ENCODE measurements at places on chromosomes 2 and 18. TPM values are rescaled to one million over a fixed set of nuclear protein-coding genes. Genes with fewer than 3 reads are reported as not detected.

GRCh38 chr2:218369330-218369729 is 12.7 kb downstream of the CATIP start:
- DNase-seq, result no peak

- no peak for DNase-seq
Observed at GRCh38 chr2:132813422-132813821, 143.4 kb upstream of the LYPD1 start.

DNA sequence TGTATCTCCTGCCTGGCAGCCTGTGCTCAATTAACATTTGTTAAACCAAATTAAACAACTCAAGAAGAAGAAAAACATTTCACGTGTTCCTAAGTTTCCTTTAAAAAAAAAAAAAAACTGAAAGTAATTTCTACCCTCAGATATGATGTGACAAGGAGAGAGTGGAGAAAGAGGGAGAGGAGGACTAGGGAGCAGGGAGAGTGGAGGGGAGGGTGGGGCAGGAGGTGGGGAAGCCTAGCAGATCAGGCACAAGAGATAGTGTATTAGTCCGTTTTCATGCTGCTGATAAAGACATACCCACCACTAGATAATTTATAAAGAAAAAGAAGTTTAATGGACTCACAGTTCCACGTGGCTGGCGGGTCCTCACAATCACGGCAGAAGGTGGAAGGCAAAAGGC is 46.4 kb downstream of the CYP1B1 start:
- no peak for DNase-seq

- no peak for DNase-seq
Observed at GRCh38 chr2:71550801-71551630, 97.7 kb downstream of the DYSF start.

DNA sequence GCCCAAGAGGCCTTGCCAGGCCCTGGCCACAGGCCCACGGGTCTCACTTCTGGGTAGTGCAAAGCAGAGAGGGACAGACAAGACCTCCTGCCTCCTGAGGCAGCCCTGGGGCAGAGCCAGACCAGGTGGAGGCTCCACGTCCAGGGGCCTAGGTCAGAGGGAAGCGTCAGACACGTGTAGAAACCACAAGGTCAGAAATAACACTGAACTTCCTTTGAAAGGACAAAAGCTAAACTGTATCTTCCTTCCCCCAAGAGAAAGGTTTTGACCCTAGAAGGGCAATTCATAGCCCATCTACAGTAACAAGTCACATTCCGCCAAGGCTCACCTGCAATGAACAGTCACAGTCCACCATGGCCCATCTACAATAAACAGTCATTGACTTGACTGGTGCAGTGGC is 17.9 kb downstream of the SDC1 start:
- no peak for DNase-seq

- no peak for DNase-seq
Observed at GRCh38 chr2:232581725-232582124, 31.2 kb downstream of the EIF4E2 start.

DNA sequence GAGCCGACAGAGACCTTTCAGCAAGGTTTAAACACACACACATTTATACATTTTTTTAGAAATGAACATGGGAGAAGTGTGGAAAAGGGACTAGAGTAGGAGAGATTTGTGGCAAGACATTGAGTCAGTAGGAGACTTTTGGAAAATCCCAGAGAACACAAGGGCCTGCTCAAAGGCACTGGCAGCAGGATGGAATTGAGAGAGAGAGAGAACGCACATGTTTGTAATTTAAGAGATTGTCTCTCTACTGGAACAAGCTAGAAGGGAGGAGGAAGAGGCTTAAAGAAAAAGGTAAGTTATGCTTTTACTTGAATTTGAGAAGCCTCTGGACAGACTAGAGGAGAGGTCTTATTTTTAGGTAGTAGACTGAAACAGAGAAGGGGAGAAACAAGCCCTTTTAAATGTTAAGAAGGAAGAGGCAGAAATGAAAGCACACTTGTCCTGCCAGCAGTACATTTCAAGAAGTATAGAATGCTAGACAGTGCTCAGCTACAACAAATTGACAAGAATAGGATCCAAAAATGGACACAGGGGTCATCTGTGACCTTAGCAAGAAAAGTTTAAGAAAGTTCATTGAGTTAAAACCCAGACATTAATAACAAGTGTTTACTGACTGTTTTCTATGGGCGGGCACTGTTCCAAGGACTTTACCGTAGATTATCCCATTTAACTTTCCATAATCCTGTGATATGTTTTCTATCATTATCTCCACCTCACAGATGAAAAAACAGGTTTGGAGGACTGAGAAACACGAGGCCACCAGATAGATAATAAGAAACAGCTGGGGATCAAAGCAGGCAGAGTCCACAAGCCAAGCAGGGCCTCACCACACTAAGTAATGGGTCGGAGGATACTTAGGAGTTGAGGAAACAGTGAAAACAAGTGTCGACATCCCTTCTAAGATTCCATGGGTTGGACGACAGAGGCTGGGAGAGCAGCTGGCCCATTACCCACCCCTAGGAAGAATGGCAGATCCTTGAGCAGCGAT is 306.5 kb upstream of the NRP2 start:
- no peak for DNase-seq

DNA sequence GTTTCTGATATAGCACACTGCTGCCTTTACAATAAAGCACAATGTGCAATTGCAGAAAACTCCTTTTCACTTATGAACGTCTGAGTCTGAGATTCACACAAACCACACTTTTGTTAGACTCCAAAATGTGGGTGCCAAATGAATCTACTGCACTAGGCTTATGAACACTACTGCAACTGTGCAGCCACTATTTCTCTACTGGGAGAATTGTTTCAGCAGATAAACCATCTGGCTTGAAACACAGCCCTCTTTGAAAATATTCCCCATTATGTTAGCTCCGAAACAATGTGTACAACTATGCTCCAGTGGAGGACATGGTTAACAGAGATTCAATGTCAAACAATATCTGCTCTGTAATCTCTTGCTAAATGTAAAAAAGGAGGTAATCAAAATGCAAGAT is 188.7 kb upstream of the ZEB2 start:
- no peak for DNase-seq

- no peak for DNase-seq
Observed at GRCh38 chr18:43703050-43703449, 425.8 kb upstream of the SYT4 start.

DNA sequence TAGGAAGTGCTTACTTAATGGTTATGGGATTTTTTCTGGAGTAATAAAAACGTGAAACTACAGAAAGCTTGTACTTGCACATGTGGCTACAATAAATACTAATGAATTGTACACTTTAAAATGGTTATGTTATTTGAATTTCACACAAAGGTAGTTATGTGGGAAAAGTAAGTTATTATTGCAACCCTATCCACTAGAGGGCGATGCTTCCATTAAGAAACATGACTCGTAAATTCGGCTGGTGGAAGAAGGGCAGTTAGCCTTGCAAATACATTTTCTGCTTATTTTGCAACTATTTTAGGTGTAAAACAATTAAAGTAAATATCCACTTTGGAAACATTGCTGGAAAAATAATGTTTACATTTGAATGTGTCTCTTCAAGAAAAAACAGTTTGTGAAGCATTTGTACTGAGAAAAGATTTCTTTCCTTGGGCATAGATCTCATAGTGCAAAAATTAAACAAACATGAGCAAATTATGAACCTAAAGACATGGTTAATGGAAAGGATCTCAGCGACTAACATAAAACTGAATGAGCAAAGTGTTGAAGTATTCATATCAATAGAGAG is 68.1 kb upstream of the CSRNP3 start:
- DNase-seq, result no peak

- no peak for DNase-seq
Observed at GRCh38 chr18:28805491-28805890, 628.6 kb upstream of the CDH2 start.

DNA sequence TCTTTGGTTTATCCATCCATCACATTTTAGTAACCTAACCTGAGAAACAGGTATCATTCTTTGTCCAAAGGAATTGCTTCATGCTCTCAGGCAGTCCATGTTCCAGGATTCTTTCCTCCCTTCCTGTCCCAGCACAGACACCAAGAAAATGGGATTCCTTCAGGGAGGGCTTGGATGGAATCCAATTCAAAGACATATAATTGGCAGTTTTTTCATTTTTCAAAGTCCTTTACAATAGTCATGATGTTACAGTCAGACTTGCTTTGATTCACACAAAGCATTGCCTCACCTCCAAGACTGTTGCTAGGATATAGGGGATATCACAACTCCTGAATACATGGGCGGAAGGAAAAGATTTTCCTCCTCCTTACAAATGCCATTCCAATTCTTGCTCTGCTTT is 241.4 kb upstream of the ACVR2A start:
- no peak for DNase-seq

- no peak for DNase-seq
Observed at GRCh38 chr2:32647180-32647651, 19.4 kb downstream of the TTC27 start.

DNA sequence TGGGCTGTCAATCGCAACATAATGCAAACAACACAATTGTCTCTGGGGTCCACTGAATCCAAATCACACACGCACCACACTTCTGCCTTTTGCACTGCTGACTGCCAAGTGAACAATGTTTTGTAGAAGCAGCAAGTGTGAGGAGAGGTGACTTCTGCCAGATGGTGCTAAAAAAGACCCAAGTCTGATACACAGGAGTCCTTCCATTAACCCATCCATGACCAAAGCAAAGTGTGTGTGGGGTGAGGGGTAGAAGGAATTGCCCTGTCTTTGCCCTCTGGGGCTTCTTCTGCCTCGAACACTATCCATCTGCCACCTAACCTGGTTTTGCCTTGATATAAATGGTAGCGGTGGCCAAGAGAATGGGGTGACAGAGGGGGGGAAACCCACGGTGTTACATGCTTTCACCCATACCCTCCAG is 50.0 kb downstream of the C2orf42 start:
- no peak for DNase-seq

DNA sequence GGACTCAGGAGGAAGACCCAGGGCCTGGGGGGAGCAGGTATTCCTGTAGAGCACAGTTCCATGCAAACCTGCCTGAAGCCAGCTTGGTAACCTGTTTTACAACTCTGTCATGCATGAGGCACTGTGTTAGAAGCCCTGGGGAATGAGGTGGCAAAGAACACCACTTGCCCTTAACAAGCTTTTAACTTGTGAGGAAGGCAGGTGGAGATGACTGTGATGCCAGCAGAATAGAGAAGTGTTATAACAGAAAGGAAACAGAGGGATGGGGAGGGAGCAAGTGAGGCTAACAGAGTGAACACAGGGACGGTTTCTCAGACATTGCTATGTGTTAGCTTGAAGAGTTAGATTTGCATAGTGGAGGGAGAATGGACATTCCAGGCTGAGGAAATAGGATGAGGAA is 11.5 kb upstream of the IL1A start:
- no peak for DNase-seq

DNA sequence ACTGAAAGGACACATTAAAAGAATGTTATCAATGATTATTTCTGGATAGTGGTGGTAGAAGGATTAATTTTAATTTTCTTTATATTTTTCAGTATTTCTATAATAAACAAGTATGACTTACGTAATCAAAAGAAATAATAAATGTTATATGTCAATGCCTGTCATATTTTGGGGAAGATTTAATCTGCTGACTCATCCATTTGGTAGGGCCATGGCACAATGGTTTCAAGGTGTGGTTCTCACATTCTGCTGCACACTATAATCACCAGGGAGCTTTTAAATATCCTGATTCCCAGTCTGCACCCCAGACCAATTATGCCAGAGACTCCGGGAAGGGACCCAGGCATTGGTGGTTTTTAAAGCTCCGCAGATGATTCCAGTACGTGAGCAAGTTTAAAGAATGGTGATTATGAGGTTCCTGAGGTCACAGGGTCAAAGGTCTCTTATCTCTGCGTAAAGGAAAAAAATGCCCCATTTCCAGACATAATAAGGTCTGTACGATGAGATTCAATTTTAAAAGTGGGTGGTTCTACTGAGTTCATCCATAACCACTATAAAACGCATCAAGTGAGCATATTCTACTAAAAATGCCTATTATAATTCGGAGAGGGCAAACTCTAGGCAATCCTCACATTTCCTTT is 27.2 kb downstream of the WIPF1 start:
- DNase-seq, result no peak

DNA sequence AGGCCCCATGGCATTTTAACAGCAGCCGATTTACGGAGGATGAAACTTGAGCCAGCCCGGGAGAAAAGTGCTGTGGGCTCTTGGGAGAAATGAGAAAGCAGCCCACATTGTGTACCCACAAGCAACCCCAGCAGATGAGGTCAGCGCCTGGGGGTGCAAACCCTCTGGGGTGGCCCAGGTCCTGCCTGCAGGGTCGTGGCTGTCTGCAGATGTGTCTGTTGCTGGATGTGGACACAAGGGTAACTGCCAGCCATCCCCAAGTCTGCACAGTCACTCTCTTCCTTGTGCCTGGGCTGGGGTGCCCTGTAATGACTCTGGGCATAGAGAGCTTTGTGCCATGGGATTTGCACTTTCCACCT is 170.8 kb downstream of the PRKCE start:
- no peak for DNase-seq

GRCh38 chr2:44945676-44946371 is 4.3 kb downstream of the SIX3 start:
- no peak for DNase-seq

DNA sequence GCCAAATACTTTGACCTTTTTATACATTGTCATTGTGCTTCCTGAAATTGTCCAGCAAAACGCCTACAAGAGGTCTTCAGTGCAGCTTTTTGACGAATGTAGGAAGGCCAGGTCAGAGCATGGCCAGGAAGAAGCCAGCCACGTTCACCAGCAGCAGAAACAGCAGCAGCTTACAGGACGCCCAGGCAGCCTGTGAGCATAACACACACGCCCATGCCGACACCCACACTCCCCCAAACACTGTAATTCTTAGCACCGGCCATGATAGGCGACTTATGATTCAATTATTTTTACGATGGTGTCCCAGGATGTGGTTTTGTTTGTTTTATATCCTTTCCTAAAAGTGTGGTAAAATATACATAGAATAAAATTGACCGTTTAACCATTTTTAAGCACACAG is 249.1 kb upstream of the SALL3 start:
- DNase-seq, result no peak

DNA sequence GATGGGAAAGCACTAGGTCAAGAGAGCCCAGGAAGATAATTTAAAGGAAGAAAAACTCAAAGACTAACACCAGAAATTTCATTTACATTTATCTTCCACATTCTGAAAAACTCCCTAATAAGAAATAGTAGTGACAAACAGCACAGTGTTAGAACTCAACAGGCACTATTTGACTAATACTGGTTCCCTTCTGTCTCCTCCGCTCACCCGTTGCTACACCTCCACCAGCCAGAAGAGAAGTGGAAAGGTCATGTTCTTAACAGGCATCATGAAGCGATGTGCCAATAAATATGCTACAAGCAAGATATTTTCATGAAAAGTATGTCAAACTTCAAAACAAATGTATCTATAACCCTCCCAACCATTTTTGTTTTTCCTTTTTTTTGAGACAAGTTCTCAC is 5.7 kb downstream of the ROCK1 start:
- no peak for DNase-seq

RIT2 gene
- not detected for total RNA-seq

DSC3 gene
- total RNA-seq, result 0.52 TPM

ABCG5 gene
- total RNA-seq, result not detected

SP5 gene
- total RNA-seq, result not detected

PTH2R gene
- not detected for total RNA-seq

ANTXR1 gene
- 74.6 TPM for total RNA-seq

ATP5MC3 gene
- 123 TPM for total RNA-seq

ALK gene
- 0.99 TPM for total RNA-seq

SERPINB4 gene
- not detected for total RNA-seq

CROCC2 gene
- not detected for total RNA-seq

FTCDNL1 gene
- total RNA-seq, result 1.6 TPM

TMEM163 gene
- total RNA-seq, result 1.1 TPM

IL36B gene
- not detected for total RNA-seq

DOCK10 gene
- total RNA-seq, result 1.9 TPM

AGXT gene
- not detected for total RNA-seq

Data from esophagus muscularis mucosa (tissue), 4 donors.